Substantia nigra (tissue), 51 donors: ENCODE measurements at places on chromosomes 16 and 17.

DNA sequence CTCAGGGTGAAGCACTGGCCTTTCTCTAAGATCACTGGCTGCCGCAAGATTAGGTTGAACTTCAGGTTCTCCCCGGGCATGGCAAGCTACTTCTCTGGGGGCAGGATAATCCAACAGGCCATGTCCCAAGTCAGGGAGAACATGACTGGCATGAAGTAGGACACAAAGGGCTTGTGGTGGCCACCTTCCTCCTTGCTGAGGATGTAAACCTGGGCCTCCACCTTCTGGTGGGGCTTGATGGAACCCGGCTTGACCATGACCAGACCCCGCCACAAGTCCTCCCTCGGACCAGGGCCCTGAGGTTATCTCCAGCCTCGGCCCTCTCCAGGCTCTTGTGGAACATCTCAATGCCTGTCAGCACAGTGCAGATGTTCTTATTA is 211.1 kb upstream of the WSB1 start:
- DNase-seq, result no peak

DNA sequence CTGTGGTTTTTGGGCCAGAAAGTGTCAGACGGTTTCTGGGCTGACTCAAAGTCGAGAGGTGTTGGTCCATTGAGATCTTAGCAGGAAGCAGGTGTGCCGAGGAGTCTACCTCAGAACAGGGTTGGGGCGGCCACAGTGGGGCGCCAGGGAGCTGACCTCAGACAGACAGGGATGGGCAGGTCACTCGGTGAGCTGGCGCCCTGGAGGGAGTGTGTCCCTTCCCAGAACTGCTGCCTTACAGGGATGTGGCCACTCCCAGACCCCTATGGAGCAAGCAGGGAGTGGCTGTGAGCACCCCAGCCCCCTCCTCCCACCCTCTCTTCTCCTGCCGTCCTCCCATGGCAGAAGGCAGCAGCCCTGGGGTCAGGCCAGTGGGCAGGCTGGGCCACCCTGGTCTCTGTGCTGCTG is 14.0 kb upstream of the DPEP1 start:
- DNase-seq, result no peak

- no peak for DNase-seq
Measured at GRCh38 chr16:58444265-58444664, 52.0 kb downstream of the GINS3 start.

GRCh38 chr16:16938980-16939379 is 531.8 kb downstream of the XYLT1 start:
- DNase-seq, result no peak

- no peak for DNase-seq
Measured at GRCh38 chr16:89155851-89156739, 15.5 kb upstream of the CDH15 start.

DNA sequence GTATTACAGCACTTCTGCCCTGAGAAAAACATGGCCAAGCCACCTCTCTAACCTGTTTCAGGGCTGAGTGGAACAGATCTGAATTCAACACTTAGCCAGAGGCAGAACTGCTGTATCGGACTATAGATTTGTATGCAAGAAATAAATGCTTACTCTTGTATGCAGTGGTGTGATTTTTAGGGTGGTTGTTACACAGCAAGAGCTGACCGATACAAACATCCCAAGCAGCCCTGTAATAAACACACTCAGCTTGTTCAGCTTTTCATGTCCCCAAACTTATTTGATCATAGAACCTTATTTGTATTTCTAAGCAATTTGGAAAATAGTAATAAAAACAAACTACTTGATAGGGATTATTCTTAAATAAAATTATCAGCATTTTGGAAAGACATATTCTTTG is 84.9 kb upstream of the RPH3AL start:
- no peak for DNase-seq

- no peak for DNase-seq
Measured at GRCh38 chr17:63735691-63736090, 5.9 kb downstream of the STRADA start.

DNA sequence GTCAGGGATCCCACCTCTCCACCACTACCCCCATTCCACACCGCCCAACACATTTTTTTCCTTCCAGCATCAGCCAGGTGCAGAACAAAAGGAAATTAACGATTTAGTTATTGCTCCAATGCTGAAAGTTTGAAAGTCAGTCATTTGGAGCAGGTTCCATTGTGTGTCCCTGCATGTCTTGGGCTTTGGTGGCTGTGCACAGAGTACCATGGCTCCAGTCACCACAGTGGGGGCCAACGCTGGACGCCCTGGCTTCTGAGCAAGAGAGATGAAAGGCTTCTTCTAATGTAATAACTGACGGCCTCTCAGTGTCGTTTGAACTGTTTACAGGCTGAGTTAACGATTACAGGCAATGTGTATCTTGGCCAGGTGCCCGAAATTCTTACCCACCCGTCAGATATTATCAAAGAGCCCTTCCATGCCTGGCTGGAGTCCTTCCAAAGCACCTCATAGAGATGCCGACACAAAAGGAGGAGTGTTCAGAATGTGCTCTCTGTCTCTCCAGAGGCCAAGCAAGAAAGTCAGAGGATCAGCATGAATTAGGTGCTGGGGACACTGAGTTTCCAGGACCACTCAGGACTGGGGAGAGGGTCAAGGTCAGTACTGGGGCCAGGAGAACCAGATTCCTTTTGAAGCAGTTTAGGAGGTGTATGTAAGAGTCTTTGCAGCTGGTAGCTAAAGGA is 25.9 kb downstream of the RNF43 start:
- no peak for DNase-seq

GRCh38 chr16:86388976-86389375 is 121.4 kb upstream of the FOXF1 start:
- no peak for DNase-seq

GRCh38 chr16:3461151-3461550 is 17.7 kb downstream of the NAA60 start:
- no peak for DNase-seq

GRCh38 chr16:2779978-2780898 is 3.2 kb upstream of the ELOB start:
- no peak for DNase-seq

DNA sequence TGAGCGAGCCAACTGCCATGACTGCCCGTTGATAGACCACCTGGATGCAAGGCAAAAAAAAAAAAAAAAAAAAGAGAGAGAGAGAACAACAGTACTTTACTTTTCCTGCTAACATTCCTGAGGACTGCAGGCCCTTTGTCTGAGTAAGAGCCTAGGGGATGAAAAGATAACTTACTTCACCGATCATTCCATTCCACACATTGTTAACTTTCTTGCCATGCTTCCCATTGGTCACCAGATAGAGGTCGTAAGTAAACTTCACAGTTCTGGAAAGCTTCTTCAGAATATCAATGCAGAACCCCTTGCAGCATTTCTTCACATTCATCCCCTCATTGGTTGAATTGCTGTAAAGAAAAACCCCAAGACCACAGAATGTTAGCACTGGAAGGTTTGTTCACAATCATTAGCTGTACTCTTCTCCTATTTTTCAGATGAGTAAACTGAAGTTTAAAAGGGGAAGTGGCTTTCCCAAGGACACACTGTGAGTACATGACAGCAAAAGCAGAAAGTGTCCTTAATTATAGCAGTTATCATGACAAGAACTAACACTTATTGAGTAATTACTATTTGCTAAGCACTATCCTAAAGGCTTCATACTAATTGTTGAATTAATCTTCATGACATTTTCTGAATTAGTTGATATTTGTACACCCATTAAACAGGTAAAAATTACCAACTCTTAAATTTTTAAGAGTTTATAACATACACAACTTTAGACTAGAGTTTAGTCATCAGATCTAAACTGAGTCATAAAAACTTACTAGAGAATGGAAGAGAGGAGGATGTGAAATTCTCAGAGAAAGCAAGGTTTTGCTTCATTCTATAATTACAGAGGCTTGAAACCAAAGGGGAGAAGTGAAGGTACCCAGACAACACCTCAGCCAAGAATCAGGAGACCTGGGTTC is 341.2 kb downstream of the GRIN2A start:
- DNase-seq, result no peak

GRCh38 chr17:55120651-55121050 is 144.1 kb upstream of the HLF start:
- no peak for DNase-seq

DNA sequence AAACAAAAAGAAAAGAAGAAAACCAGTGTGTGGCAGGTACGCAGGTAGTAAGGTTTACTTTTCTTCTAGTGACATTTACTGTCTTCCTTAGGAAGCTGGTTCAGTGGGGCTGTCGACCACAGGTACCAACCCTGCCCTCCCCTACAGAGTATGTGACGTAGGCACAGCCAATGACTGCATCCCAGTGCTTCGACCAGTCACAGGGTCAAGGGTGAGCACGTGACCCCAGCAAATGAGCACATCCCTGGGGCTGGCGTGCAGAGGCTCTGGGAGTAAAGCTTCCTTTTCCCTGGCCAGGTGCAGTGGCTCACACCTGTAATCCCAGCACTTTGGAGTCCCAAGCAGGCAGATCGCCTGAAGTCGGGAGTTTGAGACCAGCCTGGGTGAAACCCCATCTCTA is 38.9 kb upstream of the PLCG2 start:
- no peak for DNase-seq

GRCh38 chr16:55944377-55944802 is 69.2 kb upstream of the CES5A start:
- DNase-seq, result no peak

DNA sequence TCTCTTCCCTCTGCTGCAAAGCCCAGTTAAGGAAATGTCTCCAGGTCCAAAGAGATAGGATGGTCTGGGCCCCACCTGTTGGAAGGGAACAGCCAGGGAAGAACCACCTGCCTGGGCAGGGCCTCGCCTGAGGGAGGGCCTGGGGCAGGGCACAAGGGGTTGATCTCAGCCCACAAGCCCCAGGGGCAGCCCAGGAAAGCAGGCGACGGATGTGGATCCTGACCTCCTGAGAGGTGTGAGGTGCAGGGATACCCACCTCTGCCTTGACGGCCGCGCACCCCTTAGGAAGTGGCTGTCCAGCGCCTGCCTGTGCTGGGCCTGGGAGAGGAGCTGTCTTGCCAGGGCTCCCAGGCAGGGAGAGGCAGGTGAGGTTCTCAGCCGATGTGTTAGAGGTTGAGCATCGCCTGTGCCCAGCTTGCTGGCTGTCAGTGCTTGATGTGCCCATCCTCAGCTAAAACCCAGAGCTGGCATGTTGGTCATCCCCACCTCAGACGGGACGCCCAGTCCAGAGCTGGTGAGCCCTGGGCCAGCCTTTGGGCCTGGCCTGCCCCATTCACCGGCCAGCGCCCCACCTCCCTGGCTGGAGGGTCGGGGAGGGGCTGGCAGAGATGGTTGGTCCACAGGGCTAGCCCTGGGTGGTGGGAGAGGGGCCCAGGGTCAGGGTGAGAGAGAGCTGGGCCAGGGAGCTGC is 434 bp downstream of the CEMP1 start:
- DNase-seq, result no peak

DNA sequence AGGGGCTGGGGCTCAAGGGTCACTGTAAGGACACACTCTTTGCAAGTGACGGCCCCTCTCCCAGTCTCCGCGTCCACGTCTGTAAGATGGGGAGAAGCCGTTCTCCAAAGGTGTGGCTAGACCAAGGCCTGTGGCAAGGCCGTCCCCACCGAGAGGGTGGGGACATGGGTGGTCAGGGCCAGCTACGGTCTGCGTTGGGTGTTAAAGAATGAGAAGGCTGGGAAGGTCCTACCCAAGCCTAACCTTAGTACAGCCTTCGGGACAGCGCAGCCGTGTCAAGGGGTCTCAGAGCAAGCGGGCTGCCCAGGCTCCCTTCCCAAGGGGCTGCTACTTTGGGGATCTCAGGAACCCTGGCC is 1.9 kb downstream of the C1QTNF8 start:
- no peak for DNase-seq

GRCh38 chr17:60040843-60041242 is 37.9 kb downstream of the HEATR6 start:
- no peak for DNase-seq

GRCh38 chr16:21301168-21301894 is 23.2 kb upstream of the CRYM start:
- no peak for DNase-seq

DNA sequence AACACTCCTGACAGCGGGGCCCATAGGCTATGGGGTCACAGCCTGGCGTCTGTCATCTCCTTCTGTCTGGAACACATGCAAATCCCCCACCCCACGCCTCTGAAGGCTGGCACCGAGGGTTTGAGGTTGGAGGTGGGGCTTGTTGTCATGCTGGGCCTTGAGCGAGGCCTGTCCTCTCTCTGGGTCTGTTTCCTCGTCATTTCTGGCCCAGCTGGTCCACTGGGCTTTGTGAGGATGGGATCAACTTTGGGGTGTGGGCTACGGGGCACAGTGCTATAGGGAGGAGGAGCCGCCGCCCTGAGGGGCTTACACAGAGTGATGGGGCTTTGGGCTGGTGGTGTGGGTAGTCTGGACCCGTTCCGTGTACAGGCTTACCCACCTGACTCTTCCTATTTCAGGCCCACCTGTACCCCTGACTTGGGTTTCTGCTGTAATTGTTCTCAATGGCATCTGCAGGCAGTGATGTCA is 87.5 kb downstream of the AMFR start:
- no peak for DNase-seq

DNA sequence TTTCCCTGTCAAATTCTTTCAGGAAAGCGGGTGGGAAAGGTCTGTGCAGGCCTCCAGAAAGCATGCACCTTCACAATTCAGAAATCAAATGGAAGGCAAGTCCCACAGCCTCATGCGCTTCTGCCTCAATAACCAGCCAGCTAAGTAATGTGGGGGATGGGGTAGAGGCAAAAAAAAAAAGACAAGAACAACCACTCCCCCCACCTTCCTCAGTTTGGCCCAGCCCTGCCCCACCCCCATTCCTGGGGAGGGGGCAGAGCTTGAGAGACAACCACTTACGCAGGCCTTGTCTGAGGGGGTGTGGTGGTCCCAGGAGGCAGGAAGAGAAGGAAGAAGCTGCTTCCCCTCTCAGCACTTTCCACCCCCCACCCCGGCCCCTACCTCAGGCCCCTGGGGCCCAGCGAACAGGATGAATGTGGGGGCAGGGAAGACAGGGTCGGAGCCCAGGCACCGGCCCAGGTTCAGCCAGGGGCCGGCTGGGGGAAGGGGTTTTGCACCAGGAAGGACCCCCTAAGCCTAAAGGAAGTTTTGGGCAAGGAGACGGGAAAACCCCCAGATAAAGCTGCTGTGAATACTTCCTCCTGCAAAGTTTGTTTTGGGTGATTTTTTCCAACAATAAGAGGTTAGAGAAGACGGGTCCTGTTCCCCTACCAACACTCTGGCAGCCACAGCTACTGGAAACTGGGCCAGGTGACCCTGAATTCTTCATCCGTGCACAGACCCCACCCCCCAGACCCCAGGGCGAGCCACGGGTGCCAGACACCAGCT is 1.2 kb downstream of the JUP start:
- DNase-seq, result no peak

DNA sequence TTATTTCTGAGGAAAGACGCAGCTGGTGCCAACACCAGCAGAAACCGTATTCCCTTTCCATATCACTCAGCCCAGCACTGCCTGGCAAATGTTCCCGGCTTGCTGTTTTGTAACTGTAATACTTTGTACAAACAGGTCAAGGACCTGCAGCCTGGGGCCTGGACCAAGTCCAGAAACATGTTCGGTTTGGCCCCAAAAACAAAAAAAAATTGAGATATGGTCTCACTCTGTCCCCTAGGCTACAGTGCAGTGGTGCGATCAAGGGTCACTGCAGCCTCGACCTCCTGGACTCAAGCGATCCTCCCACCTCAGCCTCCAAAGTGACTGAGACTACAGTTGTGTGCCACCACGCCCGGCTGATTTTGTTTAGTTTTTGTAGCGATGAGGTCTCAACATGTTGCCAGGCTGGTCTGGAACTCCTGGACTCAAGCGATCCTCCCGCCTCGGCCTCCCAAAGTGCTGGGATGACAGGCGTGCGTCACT is 1.2 kb downstream of the HAGH start:
- no peak for DNase-seq

- DNase-seq, result no peak
Measured at GRCh38 chr17:19409509-19409908, 1.5 kb upstream of the RNF112 start.
